Activated CD8-positive, alpha-beta memory T cell treated with anti-CD3 and anti-CD28 coated beads, Interleukin-2, amount 50 U/mL, for 48 hours (primary cell): ENCODE measurements at places on chromosomes 2 and 18.

DNA sequence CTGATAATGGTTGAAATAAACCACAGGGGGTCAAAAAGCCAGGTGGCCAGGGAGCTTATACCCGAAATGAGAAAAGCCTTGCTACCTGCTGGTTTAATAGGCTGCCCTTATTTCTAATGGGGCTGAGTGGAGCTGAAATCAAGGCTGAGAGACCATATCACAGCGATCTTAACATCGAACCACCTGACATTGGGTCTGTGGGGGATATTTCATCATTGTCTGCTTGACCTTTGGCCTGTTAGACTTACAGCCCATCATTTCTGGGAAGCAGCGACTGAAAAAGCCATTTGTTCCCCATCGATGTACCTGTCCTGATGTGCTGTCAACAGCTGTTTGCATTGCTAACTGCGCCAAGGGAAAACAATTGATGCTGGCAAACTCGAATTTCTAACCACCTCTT lies 199.7 kb upstream of the SLC14A2 start:
- no peak for DNase-seq

GRCh38 chr2:111042772-111043771 lies 77.6 kb upstream of the BCL2L11 start:
- DNase-seq = no peak

DNA sequence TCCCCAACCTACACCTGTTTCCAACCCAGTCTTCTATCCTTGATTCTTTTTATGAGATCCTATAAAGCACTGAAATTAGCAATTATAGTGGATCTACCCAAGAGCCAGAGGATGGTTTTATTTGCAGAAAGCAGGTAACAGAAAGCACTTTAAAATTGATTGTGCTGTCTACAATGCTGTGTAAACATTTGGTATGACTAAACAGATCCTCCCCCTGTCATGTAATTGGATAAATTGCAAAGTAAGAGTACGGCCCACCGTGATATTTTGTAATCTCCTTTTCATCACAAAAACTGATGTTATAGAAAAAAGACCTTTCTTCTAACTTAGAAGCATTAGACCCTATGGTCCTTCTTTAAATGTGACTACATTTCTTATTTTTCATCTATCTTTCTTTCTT lies 11.3 kb upstream of the PPP3R1 start:
- DNase-seq = no peak

GRCh38 chr18:57497372-57498294 lies 62.5 kb downstream of the ONECUT2 start:
- no peak for DNase-seq

GRCh38 chr2:190129421-190130199 lies 67.1 kb upstream of the MSTN start:
- DNase-seq = no peak
